ENCODE measurements at places on chromosomes 11 and 22.

DNA sequence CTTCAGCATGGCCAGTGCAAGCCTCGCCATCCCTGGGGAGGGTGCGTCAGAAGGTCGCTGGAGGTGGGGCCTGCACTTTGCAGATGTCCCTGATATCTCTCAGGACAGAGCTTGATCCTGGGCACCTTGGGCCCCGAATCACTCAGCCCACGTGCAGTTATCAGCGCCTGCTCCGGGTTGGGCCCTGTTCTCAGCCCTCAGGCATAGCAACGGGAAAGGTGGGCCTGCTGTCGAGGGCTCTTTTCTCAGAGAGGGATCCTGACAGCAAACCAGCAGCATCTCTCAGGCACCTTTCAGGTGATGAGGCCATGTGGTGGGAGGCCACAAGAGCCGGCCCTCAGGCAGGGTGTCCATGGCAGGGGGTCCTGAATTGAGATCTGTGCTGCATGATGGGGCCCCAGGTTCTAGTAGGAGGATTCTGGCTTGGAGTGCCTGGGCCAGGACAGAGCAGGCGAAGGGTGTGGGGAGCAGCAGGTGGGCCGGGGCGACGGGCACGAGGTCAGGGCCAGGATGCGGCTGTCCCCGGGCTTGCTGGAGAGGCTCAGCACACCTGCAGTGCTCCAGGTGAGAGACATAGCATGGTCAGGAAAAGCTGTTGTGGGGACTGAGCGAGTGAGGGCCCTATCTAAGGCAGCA, 280.5 kb downstream of the TBC1D22A start:
- no peak for DNase-seq

DNA sequence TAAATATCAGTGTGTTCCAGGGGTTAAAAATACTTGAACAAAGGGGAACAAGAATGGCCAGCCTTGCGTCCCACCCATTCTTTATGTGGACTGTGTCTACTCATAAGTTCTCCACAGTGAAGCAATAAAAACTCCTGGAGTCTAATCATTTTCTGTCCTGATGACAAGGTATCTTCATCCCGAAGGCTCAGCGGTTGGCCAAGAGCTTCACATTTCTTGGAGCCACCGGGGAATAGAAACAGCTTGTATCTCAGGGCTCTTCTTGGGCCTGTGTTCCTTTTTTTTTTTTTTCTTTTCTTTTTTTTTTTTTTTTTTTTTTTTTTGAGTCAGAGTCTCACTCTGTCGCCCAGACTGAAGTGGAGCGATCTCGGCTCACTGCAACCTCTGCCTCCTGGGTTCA, 36.8 kb upstream of the ADORA2A start:
- no peak for DNase-seq

DNA sequence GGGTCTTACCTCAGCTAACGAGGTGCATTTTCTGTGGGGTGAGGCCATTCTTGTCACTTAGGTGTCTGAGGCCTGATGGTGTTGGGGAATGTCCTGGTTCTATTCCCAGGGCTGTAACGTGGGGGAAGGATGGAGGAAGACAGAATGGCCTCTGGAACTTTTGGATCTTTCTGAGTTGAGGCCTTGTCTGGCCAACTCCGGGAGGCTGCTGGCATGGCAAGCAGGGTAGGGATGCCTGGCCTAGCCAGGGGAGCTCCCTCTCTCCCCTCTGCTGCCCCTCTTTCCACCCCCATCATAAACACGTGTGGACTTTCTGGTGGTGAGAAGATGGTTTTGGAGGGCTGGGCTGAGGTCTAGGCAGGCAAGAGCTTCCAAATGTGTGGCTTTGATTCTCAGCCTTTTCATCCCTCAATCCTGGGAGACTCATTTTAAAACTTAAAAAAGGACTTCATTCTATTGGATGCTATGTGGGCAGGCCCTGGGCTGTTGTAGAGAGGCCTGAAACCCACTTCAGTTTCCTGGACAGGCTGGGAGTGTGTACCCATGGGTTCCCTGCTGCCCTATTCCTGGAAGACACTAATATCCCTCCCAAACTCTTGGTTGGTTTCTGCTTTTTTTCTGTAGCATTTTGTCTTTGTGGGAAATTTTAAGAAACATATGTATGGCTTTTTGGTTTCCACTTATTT, 30.9 kb downstream of the ZBTB16 start:
- no peak for DNase-seq

DNA sequence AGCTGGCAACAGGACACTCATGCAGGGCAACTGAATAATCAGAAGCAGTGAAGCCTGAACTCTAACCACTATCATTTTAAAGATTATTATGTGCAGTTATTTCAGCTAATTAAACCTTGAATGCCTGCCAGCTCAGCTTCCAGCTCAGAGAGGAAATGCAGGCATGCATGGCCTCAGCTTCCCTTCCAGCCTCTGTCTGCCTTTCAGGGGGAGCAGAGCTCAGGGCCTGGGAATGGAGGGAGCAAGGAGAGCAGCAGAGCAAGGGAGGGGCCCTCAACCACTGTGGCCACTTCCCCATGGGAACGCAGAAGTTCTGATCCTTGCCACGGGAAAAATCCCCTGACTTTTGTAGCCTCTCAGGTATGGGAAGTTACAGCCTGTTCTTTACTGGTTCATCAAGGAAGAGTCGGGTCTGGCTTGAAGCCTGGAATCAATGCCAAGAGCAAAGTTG, 32.5 kb upstream of the APLNR start:
- DNase-seq, result no peak

GRCh38 chr11:62344210-62344609, 7.0 kb downstream of the ASRGL1 start:
- no peak for DNase-seq

DNA sequence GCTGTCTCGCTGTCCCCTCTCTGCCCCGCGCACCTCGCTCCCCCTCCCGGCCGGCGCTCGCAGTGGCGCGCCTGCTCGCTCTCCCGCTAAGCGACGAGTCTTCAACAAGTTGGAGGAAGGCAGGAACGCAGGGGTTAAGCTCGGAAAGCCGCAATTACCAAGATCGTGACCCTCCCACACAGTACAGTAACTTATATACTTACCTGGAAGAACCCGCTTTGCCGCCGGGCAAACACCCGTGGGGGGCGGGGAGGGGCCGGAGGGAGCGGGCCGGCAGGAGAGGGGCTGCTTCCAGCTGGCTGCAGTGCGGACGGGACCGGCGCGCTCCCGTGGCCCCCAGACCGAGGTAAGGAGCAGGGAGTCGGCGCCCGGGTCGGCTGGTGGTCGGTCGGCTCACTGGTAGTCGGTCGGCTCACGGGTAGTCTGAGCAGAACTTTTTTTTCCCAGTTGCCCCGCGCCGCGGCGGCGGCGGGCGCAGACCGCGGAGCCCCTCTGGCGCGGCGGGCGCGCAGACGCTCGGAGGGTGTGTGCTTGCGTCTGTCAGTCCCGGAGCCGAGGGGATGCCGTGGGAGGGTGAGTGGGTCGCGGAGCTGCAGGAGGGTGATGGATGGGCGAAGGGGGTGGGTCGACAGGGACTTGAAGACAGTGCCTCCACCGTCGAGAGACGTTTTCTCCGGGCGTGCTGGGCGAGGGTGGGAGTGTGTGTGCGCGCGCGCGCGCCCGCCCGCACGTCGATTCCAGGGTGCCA, 101.2 kb upstream of the HSD17B12 start:
- DNase-seq, result no peak

GRCh38 chr11:119907122-119907851, 178.3 kb upstream of the NECTIN1 start:
- no peak for DNase-seq

DNA sequence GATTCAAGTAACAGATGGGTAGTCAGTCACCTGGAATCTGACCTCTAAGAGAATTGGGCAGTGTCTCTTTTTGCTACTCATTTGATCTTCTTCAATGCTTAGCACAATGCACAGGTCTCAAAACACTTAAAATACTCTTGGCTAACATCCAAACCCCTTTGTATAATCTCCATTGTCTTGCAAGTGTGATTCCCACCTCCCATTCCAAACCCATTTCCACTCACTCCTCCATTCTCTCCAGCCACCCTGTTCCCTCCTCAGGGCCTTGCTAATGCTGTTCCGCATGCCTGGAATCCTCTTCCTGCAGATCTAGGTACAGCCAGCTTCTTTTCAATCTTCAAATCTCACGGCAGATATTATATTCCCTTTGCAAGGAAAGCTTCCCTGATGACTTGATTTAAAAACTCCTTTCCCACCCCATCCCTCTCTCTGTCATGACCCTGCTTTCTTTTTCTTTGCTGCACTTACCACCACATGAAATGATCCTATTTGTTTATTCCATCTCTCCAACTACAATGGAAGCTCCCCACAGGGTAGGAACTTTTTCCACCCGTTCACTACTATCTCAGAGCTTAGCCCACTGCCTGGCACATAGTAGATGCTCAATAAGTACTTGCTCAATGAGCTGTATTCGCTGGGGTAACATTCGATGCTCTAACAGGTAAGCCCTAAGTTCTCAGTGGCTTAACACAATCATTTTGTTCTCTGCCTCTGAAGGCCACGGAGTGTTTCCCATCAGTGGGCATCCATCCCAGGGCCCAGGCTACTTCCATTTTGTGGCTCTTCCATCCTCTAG, 121.7 kb downstream of the MN1 start:
- DNase-seq, result no peak

- DNase-seq, result no peak
Observed at GRCh38 chr22:24420072-24420976, 7.1 kb upstream of the ADORA2A start.

GRCh38 chr11:4459500-4459899, 10.4 kb downstream of the OR52K2 start:
- DNase-seq, result no peak

DNA sequence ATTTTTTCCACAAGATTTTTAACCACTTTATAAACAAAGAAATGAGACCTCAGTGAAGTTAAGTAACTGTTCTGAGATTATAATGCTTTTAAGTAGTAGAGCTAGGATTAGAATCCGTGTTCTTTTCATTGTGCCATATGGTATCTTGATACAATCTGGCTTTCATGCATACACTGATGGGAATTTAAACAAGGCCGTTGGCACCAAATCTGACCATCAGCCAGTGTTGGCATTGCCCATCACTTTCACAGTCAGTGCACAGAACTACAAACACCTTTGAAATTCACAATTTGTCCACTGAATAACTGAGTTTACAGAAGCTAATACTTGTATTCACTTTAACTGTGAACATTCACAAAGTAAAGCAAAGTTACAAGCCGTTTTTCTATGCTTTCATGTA, 1228.0 kb downstream of the TBC1D22A start:
- DNase-seq, result no peak

- DNase-seq, result no peak
Observed at GRCh38 chr11:394034-394857, at the start of gene PKP3. TSS of gene PKP3 (plus strand) at chr11:394209. CDS start at chr11:394293, 84 bp downstream.

DNA sequence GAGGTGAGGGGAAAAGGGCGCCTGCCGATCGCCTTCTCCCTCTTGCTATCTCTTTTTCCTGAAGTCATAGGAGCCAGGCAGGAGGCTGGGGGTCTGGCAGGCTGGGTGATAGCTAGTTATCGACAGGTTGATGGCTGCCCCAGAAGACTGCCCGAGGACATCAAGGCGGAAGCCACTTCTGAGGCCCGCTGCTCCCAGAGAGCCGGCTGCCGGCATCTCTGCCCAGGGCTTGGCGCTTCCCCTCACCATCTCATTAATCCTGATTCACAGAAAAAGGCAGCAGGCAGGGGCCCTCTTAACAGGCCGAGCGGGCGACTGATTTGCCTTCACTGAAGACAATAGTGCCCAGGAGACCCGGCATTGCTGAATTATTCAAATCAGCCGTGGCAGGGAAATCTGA, 124.2 kb downstream of the MIAT start:
- DNase-seq, result no peak

DNA sequence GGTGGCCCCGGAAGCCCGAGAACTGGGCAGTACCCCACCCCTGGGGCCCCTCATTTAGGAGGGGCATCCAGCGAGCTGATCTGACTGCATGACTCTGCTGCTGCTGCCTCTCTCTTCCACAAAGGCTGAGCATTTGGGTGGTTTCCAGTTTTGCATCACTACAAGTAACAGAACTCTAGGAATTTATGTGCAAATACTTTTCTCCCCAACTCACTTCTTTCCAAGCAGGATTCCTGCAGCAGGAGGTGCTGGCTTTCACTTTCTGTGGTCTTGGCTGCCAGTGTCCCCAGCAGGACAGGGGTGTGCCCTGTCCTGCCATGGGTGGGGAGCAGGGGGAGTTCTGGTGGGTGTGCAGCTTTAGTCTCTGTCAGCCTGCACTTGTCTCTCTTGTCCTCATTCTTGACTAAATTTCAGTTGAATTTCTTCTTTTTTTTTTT, 21.2 kb downstream of the UPB1 start:
- no peak for DNase-seq
